ENCODE measurements at places on chromosomes 7 and 10.

- H3K27ac ChIP-seq, result no peak overlapping the region
- no peak for DNase-seq
- H3K4me3 ChIP-seq, result no peak overlapping the region
- H3K4me1 ChIP-seq, result peaks cover 17% of the 10 kb centered on the region
- no peaks in the 10 kb centered on the region for H3K36me3 ChIP-seq
Observed at GRCh38 chr10:96501985-96502384, 11.7 kb downstream of the TLL2 start.

DNA sequence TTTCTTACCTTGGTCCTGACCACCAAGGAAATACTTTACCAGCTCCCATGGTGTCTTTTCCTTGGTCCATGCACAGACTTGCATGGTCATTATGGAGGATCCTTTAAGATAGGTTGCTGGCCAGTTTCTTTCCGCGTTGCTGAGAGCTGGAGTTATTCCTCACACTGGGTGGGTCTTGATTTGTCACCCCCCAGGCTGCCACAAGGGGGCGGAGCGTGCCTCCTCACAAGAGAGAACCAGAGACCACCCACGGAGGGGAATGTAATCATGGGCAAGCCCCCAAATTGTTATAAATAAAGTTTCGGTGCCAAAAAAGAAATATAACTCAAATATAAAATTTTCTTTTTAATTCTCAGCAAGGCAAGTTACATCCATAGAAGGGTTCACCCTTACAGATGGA is 10.5 kb upstream of the TRIM24 start:
- H3K27me3 ChIP-seq, result no peaks in the 10 kb centered on the region
- no peak overlapping the region for H3K27ac ChIP-seq
- no peaks in the 10 kb centered on the region for H3K4me1 ChIP-seq
- H3K4me3 ChIP-seq, result no peak overlapping the region

DNA sequence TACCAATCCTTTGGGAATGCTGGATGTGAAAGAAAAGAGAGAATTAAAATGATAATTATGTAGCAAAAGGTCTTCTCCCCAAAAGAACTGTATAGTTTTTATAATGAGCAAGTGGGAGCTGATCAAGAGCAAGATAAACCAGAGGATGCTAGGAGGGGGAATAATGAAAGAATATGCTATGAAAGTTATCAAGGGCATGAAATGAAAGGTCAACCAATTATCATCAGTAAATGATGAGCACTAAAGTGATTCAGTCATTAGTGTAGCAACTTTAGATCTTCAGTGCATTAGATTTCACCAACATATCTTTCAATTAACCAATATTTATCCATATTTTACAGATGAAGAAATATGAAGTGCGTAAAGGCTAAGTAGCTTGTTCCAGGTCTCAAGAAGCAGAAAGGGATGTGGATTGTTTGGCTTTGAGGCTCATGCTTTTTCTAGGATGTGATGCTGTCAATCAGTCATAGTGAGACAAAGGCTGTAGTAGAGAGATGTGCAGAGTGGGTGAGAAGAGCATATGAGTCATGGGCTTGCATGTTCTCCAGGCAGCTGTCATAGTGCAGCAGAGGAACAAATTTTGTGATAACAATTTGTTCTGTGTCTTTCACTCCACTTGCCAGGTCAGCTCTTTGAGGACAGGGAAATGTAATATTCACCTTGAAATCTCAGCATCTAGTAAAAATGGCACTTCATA is 5.7 kb upstream of the OR2F2 start:
- DNase-seq, result no peak
- no peak overlapping the region for H3K27ac ChIP-seq
- no peaks in the 10 kb centered on the region for H3K27me3 ChIP-seq
- H3K4me1 ChIP-seq, result no peaks in the 10 kb centered on the region

GRCh38 chr7:140454657-140455015 is 24.7 kb downstream of the MKRN1 start:
- H3K27me3 ChIP-seq, result no peaks in the 10 kb centered on the region
- H3K4me3 ChIP-seq, result no peak overlapping the region
- H3K27ac ChIP-seq, result no peak overlapping the region
- H3K4me1 ChIP-seq, result peaks cover 7% of the 10 kb centered on the region
- H3K36me3 ChIP-seq, result peaks cover 77% of the 10 kb centered on the region

GRCh38 chr10:17147884-17148489 is 18.4 kb upstream of the CUBN start:
- no peak overlapping the region for H3K27ac ChIP-seq
- no peaks in the 10 kb centered on the region for H3K4me1 ChIP-seq
- H3K4me3 ChIP-seq, result no peak overlapping the region
- H3K27me3 ChIP-seq, result no peaks in the 10 kb centered on the region

DNA sequence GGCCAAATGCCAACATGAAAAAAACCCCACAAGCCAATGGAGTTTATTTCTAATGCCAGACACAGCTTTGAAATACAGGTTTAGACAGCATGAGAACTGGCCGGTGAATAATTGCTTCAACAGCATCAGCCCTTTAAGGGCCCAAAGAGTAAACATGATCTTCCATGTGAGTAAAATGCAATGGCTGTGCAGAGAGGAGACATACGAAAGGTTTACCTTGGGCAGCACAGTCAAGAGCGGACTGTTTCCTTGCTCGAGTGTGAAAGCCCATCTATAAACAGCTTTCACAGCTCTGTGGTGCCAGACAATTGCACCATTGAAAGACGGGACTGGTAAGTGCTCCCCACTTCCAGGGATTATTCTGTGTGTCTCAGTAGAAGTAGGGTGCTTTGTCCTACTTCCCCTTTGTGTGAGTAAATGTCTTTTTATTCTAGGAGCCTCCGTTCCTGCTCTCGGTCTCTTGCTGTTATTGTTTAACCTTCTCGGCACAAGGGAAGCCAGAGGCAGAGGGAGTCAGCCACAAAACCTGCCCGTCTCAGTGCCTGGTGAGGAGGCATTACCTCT is 77.8 kb upstream of the KAT6B start:
- no peaks in the 10 kb centered on the region for H3K27me3 ChIP-seq
- no peak overlapping the region for H3K27ac ChIP-seq
- H3K4me1 ChIP-seq, result no peaks in the 10 kb centered on the region
- H3K4me3 ChIP-seq, result no peak overlapping the region
- no peak for DNase-seq

- no peaks in the 10 kb centered on the region for H3K27me3 ChIP-seq
- H3K4me3 ChIP-seq, result no peak overlapping the region
- no peak overlapping the region for H3K27ac ChIP-seq
- no peaks in the 10 kb centered on the region for H3K4me1 ChIP-seq
- no peaks in the 10 kb centered on the region for H3K36me3 ChIP-seq
- no peak for DNase-seq
Observed at GRCh38 chr10:57898231-57898630, 369.5 kb downstream of the IPMK start.

DNA sequence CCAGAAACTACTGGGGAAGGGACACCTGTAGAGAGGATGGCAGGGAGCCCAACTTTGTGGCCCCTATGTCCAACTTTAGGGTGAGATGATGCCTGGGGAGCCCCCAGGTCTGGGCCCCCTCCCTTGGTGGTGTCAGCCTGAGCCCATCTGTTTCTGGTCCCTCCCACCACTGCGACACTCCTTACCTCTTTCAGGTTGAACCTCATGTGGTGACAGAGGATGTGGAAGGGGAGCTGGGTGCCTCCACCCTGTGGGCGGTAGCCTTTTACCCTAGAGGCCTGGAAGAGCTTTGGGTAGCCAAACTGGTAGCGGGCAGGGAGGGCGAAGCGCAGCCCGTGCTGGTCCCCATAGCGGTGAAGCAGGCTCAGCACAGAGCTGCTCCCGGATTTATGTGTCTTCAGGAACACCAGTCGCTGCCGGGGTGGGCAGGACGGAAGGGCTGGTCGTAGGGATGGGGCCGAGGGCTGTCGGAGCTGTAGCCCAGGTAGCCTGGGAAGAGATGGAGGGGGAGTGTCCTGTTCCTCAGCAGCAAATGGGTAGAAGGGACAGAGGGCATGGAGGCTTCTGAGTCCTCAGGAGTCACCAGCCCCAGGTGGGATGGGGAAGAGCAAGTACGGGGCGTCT is 2.0 kb downstream of the GAL3ST4 start:
- H3K27ac ChIP-seq, result no peak overlapping the region
- no peak for DNase-seq
- no peak overlapping the region for H3K4me3 ChIP-seq
- H3K4me1 ChIP-seq, result peaks cover 27% of the 10 kb centered on the region

DNA sequence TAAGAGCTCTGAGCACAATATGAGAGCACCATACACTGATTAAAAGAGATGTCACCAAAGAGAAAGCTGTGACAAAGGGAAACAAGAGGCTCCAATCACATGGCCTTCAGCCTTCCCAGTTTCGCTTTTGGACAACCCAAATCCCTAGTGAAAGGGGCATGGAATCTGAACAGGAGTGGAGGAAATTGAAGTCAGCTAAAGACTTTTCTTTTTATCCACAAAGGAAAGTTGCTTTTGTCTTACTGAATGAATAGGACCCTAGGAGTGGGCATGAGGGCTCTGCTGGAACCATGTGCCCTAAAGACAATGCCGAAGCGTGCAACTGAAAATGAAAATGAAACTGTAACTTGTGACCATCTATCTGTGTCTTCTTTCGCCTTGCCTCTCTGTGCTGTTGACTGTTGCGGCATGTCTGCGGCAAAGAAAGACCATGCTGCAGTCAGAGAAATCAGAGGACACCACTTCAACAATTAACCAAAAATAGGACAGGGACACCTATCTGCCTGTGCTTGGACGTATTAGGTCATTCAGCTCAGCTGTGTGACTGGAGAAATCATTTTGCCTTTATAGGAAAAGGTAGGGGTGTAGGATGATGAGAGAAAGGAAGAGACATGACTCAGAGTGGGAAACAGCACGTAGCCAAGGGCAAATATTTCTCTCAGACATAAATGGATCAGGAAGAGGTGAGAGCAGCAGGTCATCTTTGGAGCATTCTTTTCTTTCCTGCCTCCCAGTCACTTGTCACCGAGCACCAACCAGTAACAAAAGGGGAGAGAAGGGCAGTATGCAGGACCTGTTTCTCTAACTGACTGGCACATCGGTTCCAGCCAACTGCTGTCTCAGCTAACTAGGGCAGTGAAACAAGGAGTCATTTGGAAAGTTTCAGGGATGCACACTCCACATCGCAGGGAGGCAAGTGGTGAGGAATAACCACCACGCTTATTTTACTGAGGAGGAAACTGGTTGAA is 12.3 kb downstream of the CAV2 start:
- DNase-seq, result no peak
- H3K4me3 ChIP-seq, result peak overlapping the region; percentile 64
- H3K27ac ChIP-seq, result peak overlapping the region; percentile 99
- peaks cover 15% of the 10 kb centered on the region for H3K36me3 ChIP-seq
- H3K27me3 ChIP-seq, result no peaks in the 10 kb centered on the region
- H3K4me1 ChIP-seq, result peaks cover 59% of the 10 kb centered on the region

Measured in left ventricle myocardium inferior (tissue), 1 donor.